Substantia nigra (tissue), 51 donors: ENCODE measurements at places on chromosomes 12 and 14.

- no peak for DNase-seq
Measured at GRCh38 chr12:12004524-12004923, 66.2 kb upstream of the BCL2L14 start.

- peak; percentile 49 for DNase-seq
Measured at GRCh38 chr14:103846543-103847450, 578 bp downstream of the PPP1R13B start.

- no peak for DNase-seq
Measured at GRCh38 chr14:53175375-53175774, 22.3 kb upstream of the DDHD1 start.

- no peak for DNase-seq
Measured at GRCh38 chr12:57247041-57247440, 3.9 kb downstream of the STAC3 start.

- DNase-seq = no peak
Measured at GRCh38 chr14:93105362-93105761, 10.4 kb downstream of the ITPK1 start.

GRCh38 chr12:71503579-71504391, 64.2 kb downstream of the LGR5 start:
- no peak for DNase-seq

DNA sequence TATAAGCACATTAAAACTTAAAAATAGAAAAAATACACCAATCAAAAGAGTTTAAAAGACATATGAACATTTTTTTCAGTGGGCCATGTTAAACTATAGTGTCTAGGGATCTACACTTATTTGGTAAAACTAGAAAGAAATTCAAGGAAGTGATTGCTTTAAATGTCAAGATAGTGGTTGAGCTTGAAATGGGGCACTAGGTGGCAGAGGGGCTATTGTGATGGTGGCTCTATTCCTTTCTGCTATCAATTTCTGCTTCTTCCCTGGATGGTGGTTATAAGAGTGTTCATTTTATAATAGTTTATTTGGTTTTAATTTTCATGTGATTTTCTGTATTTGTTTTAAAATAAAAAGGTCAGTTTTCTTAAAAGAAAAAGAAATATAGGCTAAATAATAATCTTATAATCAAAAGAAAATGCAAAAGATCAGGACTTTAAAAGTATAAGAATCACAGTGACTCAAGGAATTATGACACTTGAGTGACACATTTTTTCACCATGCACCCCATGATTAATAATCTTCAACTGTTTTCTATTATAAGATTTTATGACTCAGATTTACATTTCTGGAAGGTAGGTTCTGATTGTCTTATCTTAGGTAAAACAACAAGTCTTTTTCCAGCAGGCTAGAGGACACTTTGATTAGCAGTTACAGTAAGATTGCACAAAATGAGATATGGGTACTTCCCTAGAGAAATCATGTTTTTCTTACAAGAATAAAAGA, 137.5 kb downstream of the FSCB start:
- DNase-seq = no peak

- DNase-seq = no peak
Measured at GRCh38 chr14:50791201-50791600, 39.8 kb downstream of the NIN start.

GRCh38 chr12:15443611-15444010, 121.3 kb downstream of the PTPRO start:
- no peak for DNase-seq

DNA sequence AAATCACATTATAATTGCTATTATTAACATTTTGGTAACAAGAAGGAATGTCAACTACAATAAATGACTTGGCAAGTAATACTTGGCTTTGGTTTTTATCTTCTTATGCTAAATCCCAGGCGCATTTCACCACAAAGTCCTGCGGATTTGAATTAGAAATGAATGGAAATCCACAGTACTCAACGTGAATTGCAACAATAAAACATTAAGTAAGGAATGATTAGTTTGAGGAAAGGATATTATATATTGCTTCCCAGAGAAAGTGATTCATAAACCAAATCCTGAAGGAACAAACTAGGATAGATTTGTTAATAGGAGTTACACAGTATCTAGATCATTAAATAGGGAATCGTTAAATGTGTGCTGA, 1089.7 kb downstream of the TRHDE start:
- DNase-seq = no peak

DNA sequence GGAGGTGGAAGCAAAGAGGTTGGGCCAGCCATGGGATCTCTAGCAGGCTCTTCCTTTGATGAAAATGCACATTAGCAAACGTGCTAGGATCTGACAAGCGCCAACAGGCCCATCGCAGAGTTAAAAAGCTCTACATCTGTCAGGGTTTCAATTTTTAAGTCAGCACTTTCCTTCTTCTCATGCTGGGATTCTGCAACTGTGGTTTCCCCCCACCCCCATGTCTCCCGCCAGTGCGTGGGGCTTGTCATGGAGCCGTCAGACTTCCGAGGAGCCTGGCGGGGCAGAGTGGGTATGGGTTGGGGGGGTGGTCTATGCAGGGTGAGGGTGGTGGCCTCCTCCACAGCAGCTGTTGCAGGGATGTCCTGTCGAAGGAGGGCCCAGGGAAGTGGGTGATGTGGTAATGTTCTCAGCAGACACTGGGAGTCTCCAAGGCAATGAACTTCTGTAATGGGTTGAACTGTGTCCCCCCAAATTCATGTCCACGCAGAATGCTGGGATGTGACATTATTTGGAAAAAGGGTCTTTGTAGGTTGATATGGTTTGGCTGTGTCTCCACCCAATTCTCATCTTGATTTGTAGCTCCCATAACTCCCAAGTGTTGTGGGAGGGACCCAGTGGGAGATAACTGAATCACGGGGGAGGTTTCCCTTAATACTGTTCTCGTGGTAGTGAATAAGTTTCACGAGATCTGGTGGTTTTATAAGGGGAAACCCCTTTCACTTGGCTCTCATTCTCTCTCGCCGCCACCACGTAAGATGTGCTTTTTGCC, 115.2 kb upstream of the MAP1LC3B2 start:
- no peak for DNase-seq

- DNase-seq = no peak
Measured at GRCh38 chr12:3253682-3254275, 176.6 kb downstream of the TSPAN9 start.

DNA sequence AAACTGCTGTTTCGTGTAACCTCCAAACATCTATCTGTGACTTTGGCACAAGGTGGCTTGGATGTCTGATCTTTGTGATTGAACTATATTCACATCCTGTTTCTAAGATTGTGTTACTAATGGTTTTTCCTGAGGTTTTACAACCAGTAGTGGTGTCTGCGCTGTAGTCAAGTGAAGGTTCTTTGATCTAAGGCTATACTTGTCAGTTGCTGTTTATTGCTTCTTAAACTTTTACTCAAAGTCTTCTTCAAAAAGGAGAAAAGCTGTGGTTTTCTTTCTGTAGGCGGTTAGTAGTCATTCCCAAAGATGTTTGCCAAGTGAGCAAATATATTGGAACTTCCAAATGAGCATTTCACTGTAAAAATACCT, 12.3 kb upstream of the CALM1 start:
- no peak for DNase-seq

GRCh38 chr12:70150230-70150629, 93.0 kb upstream of the CNOT2 start:
- DNase-seq = no peak

DNA sequence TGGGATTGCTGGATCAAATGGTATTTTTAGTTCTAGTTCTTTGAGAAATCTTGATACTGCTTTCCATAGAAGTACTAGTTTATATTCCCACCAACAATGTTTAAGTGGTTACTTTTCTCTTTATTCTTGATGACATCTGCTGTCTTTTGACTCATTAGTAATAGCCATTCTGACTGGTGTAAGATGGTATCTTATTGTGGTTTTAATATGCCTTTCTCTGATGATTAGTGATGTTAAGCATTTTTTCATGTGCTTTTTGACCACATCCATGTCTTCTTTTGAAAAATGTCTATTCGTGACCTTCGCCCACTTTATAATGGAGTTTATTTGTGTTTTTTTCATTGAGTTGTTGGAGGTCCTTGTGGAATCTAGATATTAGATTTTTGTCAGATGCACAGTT, 865.7 kb downstream of the SLC6A15 start:
- DNase-seq = no peak

GRCh38 chr12:26402648-26403047, 207.3 kb downstream of the SSPN start:
- no peak for DNase-seq

GRCh38 chr12:121648458-121649028, 20.9 kb downstream of the MORN3 start:
- DNase-seq = no peak

DNA sequence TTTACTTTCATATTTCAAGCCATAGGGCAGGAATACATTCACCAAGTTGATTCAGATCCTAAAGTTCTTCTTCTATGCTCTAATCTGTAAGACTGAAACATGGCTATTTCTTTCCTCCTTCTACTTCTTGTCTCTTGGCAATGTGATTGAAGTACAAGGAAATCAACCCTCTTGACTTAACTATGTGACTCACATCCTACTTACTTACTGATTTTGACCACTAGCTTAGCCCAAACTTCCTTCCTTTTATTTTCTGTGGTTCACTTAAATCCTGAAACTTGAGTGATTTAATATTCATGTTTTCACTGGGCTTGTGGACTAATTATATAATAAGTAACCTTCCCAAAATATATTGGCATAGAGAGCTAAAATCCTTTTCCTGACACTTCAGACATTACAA, 111.2 kb upstream of the NOVA1 start:
- no peak for DNase-seq

GRCh38 chr14:40365305-40365704, 933.1 kb upstream of the FBXO33 start:
- no peak for DNase-seq

- DNase-seq = no peak
Measured at GRCh38 chr12:89251342-89252271, 100.7 kb downstream of the DUSP6 start.

- DNase-seq = no peak
Measured at GRCh38 chr12:64860446-64860998, 36.1 kb downstream of the TBC1D30 start.

DNA sequence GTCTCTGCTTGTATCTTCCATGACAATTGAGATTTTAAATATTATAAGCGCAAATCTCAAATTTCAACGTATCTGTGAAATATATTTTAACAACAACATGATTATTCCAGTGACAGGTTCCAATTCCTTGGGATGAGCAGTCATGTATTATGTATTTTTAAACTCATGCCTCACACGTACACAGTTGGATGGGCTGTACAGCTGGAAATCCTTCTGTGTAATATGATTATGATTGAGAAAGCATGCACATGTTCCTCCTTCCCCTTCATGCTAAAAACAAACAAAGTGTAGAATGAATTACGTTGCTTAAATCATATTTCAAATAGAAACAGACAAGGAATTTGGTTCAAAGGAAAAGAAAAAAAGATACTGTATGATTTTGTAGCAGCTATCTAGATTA, 428.3 kb downstream of the TMTC2 start:
- DNase-seq = no peak

DNA sequence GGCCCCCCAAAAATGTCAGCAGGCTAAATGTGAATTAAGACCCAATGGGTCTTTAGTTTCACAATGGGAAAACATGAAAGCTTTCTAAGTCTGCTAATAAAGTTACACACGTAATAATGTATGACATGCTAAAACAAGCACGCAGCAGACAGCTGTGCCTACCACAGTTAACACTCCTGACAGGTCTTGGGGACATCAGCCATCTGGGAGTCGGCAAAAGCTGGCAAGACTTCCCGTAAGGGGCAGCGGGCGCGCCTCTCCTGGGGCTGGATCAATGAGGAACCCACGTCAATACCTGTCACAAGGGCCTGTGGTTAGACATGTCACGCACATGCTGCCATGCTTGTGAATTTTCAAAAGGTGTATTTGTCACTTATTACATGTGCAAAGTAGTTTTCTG, 45.0 kb downstream of the ACTN1 start:
- no peak for DNase-seq

DNA sequence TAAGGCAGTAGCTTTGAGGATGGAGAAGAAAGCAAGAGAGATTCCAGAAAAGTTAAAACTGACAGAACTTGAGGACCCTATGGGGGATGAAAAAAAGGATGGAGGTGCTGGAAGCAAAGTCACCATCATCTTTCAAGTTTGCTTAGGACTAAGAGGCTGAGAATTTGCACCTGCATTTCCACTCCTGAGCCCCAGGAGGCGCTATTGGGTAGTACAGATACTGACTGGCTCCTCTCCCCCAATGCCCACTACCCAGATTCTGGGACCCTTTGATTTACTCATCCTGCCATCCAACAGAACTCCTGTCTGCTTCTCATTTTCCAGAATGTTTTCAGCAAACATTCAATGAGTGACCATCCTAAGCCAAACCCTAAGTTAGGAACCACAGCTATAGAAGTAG, 34.0 kb upstream of the CMKLR1 start:
- DNase-seq = no peak

- DNase-seq = no peak
Measured at GRCh38 chr12:45235087-45236025, 19.5 kb downstream of the ANO6 start.

DNA sequence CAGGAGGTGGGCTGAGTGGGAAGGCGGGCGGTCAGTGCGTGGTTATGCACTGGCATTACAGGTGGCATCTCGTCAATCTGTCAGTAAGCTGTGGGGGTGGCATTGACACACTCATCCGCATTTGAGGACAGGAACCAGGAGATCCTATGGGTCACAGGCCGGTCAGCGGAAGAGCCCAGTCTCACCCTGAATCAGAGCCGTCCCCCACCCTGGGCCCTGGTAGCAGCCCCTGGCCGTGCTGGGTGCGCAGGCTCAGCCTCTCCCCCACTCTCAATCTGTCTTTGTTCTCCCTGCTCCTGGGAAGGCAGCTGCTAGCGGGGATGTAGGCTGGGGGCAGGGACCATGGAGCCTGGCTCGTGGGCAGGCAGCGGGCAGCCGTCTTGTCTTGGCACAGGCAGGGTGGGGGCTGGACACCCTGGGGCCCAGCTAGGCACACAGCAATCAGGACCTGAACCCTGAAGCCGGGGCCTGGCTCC, 5.1 kb downstream of the INF2 start:
- peak; percentile 80 for DNase-seq

DNA sequence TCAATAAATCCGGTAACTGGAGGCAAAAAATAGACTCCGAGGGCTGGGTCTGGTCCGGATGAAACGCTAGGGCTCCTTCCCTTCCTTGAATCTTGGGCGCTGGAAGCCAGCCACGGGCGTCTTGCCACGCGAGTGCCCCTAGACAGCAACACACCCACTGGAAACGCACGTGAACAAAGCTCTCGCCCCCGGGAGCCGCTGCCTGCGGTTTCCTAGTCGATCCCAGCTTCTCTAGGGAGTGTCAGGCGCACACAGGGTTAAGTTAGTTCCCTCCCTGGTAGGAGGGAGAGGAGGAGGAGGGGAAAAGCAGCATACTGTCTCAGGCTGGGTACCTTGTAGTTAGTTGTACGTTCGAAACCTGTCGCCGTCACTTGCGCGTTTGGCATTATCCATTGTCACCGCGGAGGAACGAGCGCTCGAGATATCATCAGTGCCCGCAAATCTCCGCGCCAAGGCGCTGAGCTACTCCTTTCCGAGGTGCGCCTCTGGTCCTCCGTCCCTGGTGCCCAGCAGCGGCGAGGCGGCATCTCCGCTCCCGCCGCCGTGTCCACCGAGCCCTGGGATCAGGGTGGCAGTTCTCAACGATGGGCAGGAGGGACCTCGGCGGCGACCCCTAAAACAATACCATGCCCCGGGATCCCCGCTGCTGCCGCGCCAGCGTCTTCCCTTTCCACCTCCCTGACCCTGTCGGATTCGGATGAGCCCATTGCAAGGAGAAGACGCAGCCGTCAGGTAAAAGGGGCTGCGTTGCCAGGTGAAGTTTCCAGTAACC, at the start of gene FLRT2:
FLRT2 (plus strand) TSS at position 342 of the 772 bp plus-strand sequence. CDS start 91,371 bp downstream, outside the sequence.
- no peak for DNase-seq
